ENCODE measurements at places on chromosomes 2 and 18.

DNA sequence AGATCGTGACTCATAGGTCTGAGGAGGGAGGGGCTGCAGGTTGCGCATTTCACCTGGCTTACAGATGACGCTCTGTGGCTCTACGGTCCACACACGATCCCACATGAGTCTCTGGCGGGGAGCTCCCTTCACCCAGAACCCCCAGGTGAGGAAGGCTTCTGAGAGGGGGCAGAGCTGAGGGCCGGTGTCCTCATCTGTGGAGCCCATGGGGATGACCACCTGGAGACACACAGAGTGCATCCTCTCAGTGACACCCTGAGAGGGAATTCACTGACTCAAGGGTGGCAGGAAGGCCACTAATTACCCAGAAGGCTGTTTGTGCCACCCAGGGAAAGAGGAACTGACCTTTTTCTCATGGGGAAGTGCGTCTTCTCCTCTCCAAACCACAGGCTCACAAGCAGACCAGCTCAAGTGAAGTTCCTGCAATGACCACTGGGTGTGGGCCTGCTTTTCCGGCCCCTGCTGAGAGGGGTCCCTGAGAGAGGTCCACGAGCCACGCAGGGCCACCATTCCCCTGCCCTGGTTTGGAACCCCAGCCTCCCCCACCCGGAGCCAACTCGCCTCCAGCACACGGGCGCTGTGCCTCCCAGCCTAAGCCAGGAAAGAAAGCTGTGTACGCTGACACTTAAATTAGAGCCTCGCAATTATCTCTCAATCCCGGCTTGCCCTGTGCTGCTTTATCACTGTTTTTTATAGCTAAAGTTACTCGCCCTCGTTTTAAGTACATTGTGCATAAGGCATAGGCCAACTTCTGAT is 114.1 kb downstream of the BCL11A start:
- DNase-seq, result no peak

DNA sequence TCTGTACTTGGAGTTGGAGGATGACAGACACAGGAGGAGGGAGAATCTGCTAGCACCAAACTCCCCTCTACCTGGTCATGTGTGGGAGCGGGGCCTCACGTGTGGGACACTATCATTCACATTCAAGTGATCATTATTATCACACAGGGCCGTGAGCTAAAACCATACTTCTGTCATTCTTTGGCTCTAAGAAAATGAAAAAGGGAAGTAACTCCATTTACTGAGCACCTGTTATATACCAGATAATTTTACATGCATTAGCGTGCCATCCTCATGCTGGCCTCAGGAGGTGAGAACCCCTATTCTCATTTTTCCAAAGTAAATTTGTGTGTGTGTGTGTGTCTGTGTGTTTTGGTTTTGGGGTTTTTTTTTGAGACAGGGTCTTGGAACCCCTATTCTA is 150.1 kb downstream of the GLI2 start:
- no peak for DNase-seq

GRCh38 chr2:160565099-160565845 is 71.7 kb upstream of the RBMS1 start:
- no peak for DNase-seq

DNA sequence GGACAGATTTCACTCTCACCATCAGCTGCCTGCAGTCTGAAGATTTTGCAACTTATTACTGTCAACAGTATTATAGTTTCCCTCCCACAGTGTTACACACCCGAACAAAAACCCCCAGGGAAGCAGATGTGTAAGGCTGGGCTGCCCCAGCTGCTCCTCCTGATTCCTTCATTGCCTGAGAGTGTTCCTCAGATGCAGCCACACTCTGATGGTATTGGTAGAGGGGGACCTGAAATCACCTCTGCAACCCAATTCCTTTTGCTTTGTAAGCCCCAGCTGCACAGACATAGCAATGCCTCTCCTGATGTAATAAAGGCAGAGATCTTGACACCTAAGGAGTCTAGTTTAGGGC is 1529.8 kb downstream of the RPIA start:
- DNase-seq, result no peak

GRCh38 chr2:239606741-239607516 is 206.1 kb upstream of the HDAC4 start:
- no peak for DNase-seq

- no peak for DNase-seq
Measured at GRCh38 chr18:34972765-34973414, 68.3 kb upstream of the MAPRE2 start.

All from fibroblast of skin of right quadriceps (primary cell).